ENCODE measurements at places on chromosomes 12 and 14.

- DNase-seq: no peak
These were observed 60.5 kb downstream of the PRKAB1 start for GRCh38 chr12:119728444-119728745.

GRCh38 chr12:38872561-38872960 is 32.8 kb downstream of the CPNE8 start:
- DNase-seq: no peak

DNA sequence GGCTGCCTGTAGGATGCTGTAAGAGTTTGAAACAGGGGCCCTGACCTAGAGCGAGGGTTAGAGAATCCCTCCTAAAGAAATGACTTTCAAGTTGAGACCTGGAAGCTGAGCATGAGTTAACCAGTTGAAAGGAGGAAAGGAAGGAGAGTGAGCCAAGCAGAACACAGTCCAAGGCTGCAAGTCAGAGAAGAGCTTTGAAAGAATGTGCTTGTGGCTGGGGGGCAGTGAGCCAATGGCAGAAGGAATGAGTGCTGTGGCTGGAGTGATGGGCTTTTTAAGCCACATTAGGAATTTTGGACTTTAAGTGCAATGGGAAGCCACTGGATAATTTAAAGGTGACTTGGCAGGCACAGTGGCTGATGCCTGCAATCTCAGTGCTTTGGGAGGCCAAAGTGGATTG is 18.1 kb downstream of the CDKN1B start:
- DNase-seq: no peak

GRCh38 chr14:68810173-68811153 is 17.6 kb upstream of the ZFP36L1 start:
- DNase-seq: no peak

DNA sequence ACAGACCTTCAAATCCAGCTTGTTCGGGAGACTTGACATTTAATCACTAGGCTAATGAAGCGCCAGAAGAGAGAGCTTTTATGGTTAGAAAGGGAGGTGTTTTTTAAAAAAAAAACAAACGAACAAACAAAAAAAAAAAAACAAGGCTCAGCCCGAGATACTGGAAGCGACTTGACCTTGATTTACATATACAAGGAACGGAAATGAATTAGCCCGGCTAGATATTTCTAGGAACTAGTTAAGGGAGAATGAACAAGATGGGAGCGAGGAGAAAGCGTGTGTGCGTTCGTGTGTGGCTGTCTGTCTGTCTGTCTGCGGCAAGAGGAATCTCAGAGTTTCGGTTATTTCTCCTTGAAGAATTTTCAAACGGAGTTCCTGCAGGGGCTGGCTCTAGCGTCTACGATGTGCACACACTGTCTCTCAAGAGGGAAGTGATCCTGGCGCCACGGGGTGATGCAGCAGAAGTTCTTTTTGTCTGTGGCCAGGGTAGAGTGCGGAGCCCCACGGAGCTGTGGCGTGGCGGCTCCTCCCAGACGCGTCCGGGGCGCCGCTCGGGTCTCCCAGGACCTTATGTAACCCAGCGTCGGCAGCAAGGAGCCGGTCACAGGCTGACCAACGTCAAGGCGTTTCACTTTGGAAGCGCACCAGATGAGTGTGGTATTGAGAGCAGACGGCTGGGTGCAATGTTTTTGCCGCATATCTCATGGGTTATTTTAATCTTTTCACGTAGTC is 18.8 kb downstream of the SOCS2 start:
- DNase-seq: no peak

- DNase-seq: no peak
These were observed 524 bp upstream of the P2RX2 start for GRCh38 chr12:132617822-132618682.

GRCh38 chr12:113016796-113017195 is 38.5 kb downstream of the OAS2 start:
- DNase-seq: no peak

DNA sequence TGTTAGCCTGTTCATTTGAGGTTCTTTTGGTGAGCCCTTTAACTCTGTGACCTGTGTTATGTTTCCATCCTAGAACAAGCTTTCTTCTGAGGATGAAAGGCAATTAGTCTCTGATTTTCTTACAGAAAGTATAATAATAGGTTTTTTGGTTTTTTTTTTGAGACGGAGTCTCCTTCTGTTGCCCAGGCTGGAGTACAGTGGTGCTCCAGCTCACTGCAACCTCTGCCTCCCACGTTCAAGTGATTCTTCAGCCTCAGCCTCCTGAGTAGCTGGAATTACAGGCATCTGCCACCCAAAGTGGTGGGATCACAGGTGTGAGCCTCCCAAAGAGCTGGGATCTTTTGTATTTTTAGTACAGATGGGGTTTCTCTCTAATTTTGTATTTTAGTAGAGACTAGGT is 52.7 kb upstream of the SYNE2 start:
- no peak for DNase-seq
